Left lobe of liver (tissue), 2 donors: ENCODE measurements at places on chromosomes 4 and X.

DNA sequence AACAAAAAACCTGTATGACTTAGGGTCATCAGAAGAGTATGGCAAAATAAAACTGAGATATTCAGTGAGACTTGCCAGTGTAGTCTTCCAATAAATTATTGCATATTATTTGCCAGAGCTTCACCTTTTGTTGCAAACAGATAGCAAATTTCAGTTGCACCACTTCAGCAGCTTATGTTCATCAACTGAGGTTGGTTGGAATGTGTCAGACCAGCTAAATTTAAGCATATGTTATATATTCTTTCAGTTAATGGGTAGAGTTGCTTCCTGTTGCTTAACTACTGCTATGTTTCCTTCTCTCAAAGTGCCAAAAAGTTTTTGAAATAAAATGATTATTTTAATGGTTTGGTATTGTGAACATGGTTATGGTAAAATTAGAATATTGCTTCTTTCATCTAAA is 61.5 kb downstream of the GALNT7 start:
- no peak for DNase-seq

GRCh38 chr4:101155368-101155767 is 192.0 kb downstream of the PPP3CA start:
- no peak for DNase-seq

- no peak for DNase-seq
Measured at GRCh38 chr4:141220271-141220670, 424 bp upstream of the ZNF330 start.

- no peak for DNase-seq
Measured at GRCh38 chr4:182536221-182536811, 293.1 kb downstream of the TENM3 start.

- DNase-seq: no peak
Measured at GRCh38 chrX:151896734-151897474, 15.8 kb upstream of the MAGEA4 start.

DNA sequence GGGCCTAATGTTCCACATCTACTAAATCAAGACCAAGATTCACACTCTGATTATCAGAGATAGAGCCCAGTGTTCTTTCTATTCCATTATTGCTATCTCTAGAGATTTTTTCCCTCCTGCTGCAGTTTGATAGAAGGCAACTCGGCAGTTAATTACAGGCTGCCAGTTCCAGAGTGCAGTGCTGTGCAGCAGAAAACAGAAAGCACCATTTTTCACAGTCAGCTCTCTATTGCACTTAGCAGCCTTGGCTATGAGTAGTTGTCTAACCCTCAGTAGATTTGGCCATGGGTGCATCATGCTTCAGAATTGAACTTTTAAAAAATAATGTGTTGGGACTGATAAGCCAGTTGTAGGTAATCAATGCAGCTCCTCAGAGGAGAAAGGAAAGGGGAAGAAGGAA is 295.3 kb downstream of the MID1IP1 start:
- no peak for DNase-seq

DNA sequence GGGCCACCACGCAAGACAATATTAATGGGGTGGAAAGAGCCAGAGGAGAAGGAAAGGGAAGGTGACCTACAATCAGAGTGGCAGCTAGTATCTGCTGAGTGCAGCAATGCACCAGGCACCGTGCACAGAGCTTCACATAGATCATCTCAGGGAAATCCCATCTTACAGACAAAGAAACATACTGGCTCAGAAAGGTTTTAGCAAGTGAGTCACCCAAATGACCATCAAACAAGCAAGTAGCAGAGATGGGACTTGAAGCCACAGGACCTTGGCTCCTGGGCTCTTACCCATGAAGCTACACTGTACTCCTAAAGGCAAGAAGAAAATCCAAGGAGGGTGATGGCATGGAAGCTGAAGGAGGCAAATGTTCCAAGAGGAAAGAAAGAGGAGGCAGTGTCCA is 6.8 kb downstream of the ANXA5 start:
- DNase-seq: no peak

DNA sequence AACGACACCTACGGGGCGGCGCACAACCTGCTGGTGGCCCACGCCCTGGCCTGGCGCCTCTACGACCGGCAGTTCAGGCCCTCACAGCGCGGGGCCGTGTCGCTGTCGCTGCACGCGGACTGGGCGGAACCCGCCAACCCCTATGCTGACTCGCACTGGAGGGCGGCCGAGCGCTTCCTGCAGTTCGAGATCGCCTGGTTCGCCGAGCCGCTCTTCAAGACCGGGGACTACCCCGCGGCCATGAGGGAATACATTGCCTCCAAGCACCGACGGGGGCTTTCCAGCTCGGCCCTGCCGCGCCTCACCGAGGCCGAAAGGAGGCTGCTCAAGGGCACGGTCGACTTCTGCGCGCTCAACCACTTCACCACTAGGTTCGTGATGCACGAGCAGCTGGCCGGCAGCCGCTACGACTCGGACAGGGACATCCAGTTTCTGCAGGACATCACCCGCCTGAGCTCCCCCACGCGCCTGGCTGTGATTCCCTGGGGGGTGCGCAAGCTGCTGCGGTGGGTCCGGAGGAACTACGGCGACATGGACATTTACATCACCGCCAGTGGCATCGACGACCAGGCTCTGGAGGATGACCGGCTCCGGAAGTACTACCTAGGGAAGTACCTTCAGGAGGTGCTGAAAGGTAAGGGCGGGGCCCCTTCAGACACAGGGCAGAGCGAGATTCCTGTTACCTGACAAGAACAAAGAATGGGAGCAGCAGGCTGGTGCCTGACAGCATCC is 11.7 kb downstream of the RPL9 start:
- no peak for DNase-seq

DNA sequence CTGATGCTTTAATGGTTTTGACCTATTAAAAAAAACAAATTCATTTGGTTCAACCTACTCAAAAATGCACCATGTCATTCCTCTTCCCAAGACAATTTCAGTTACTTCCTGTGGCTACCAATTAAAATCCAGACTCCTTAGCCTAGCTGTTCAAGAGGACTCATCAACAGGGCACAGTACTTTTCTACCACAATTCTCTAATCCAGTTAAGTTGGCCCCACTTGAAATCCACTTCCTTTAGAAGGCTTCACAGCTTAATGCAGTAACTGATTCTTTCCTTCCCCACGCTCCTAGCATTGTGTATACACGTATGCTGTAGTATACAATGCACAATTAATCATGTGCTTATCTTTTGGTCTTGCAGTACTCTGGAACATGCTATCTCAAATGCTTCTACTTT is 129.8 kb downstream of the UGT8 start:
- DNase-seq: no peak

GRCh38 chr4:124846306-124846705 is 133.8 kb upstream of the ANKRD50 start:
- no peak for DNase-seq

- DNase-seq: no peak
Measured at GRCh38 chrX:23822397-23822796, 39.4 kb downstream of the SAT1 start.

DNA sequence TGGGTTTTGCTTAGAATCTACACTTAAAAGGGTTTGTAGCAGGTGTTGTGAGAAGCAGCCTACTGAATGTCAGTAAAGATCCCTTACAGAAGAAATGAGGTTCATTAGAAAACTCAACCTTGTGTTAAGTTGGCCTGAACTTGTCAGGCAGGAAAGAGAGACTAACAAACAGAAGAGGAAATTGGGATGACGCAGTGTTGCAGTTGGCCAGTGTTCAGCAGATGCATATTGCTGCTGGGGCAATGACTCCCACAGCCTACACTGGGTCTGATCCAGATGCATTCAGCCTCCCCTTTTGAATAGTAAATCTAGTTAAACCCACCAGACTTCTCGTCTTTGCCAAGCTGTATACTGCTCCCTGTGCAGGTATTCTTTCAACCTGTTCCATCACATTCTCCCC is 409.4 kb downstream of the UBE2NL start:
- DNase-seq: no peak

DNA sequence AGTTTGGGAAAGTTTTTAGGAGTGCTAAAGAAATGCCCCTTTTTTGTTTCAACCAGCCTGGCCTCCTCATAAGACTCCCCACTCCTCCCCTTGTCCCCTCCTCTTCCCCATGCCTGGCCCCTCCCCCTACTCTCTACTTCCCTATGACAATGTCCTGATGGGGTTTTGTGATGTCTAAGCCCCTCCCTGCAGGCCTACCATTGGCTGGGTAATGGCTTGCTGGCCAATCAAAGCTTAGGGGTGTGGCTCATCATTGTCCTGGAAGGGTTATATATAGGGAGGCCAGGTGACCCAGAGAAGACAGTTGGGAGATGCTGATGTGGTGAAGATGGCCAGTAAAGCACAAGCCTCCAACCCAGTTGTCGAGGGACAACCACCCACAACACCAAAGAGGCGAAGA is 48.2 kb upstream of the PASD1 start:
- no peak for DNase-seq

GRCh38 chr4:8647094-8647570 is 54.6 kb downstream of the CPZ start:
- DNase-seq: peak; percentile 33

GRCh38 chrX:142250502-142250901 is 45.4 kb upstream of the MAGEC2 start:
- DNase-seq: no peak

DNA sequence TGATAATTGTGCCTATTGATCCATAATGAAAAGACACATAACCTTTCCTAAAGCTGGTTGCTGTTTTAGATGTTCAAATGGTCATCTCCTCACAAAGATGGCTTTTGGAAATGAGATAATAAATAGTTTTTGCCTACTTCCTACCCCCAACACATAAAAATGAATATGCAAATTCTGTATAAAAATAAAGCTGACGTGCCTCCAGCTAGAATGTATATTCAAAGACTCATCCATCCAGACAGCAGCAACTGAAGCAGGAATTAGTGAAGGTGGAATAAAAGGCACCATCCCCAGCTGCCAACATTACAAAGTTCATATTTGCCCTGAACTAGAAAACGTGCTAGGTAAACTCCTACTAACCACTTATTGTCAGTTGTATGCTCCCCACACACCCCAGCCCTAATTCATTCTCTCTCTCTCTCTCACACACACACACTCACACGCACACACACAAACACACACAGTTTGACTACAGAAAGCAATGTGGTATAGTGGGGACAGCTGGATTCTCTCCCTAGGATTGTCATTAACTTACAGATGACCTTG is 53.6 kb downstream of the PCDH19 start:
- no peak for DNase-seq

DNA sequence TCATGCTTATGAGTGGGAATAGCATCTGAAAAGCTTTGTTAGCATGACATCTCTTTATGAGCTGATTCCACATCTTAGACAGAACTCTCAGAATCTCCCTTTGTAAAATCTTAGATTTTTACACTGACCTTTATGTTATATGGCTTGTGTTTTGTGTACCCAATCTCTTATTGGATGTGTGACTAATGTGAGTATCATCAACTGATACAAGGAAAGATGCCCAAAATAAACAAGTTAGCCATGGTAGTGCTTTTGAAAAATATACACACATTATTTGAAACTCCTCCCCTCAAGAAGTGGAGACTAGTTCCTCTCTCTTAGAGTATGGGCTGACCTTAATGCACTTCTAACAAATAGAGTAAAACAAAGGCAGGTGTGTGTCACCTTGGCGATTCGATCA is 160.1 kb upstream of the NRK start:
- no peak for DNase-seq

DNA sequence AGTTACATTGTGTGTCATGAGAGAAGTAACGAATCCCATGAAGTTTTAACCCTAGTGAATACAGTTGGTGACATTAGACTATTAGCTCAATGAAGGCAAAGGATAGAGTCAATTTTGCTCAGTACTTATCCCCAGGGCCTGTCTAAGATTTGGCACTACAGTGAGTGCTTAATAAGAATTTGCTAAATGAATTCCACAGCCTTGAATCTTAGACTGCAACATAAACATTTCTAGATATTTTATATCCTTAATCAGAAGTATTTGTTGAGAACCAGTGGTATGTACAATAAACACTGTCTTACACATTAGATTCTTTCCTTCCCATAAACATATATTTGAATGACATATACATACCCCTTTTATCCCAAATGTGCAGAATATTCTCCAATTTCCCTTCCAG is 223.0 kb downstream of the NSUN7 start:
- no peak for DNase-seq

- DNase-seq: no peak
Measured at GRCh38 chr4:104869831-104870230, 276.8 kb upstream of the TET2 start.

GRCh38 chrX:14030174-14030530 is 460 bp upstream of the GEMIN8 start:
- DNase-seq: no peak

DNA sequence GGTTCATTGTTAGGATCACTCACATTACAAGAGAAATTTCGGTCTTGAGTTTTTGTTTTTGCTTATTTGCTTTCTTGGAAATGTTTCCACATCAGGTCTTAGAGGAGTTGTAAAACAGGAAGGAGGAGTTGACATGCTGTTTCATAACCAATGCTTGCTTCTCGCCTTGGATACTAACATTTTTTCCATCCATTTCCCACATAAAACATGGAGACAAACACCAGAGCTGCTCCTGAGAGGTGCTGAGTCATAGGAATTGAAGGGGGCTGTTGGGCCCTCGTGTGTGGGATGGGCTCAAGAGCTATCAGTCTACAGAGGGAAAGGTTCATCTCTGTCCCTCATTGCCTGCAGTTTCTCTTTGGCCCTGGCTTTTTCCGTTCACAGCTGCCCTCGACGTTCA is 29.9 kb downstream of the TBL1X start:
- no peak for DNase-seq

- DNase-seq: no peak
Measured at GRCh38 chr4:108328383-108328732, 159.6 kb upstream of the LEF1 start.

DNA sequence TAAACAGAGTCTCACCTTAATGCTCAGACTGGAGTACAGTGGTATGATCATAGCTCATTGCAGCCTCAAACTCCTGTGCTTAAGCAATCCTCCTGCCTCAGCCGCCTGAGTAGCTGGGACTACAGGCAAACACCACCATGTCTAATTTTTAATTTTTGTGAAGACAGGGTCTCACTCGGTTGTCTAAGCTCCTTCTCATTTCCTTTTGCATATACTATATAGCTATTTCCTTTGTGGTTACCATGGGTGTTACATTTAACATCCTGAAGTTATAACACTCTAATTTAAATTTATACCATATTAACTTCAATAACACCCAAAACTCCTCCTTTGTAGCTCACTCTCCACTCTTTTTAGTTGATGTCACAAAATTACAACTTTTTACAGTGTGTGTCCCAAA is 114.3 kb downstream of the DCK start:
- no peak for DNase-seq

DNA sequence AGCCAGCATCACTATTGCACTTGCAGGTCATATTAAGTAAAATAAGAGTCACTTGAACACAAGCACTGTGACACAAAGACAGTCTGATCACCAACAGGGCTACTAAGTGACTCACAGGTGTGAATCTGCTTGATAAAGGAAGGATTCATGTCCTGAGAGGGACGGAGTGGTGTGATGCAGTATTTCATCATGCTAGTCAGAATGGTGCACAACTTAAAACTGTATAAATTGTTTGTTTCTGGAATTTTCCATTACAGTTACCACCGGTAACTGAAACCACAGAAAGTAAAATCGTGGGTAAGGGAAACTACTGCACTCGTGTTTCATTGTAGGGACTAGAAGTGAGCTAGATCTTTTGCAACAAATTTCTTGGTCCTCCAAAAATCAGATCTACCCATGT is 109.7 kb downstream of the ELOVL6 start:
- DNase-seq: no peak

GRCh38 chr4:46554760-46555465 is 165.0 kb upstream of the GABRA2 start:
- no peak for DNase-seq
